ENCODE measurements at places on chromosomes 12 and 14.

DNA sequence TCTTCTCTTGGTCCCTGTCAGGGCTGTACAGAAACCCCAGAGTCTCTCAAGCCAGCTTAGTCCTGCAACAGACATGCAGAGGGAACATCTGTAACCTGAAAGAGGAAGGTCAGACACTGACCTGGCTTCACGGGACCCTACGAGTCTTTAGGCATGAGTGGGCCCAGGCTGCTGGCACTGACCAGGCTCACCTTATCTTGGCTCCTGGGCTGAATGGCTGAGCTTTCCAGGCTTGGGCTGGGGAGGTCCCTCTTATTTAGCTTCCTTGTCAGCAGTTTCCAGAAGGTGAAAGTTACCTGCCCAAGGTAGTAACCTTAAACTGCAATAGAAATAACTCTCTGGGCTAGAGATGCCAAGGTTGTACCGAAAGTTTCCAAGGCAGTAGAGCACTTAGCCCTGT is 58.4 kb upstream of the FUT8 start:
- no peak for DNase-seq

- DNase-seq = no peak
Observed at GRCh38 chr12:58844161-58844560, 76.1 kb downstream of the LRIG3 start.

- DNase-seq = no peak
Observed at GRCh38 chr12:99287136-99287535, 360.4 kb upstream of the GARIN6 start.

DNA sequence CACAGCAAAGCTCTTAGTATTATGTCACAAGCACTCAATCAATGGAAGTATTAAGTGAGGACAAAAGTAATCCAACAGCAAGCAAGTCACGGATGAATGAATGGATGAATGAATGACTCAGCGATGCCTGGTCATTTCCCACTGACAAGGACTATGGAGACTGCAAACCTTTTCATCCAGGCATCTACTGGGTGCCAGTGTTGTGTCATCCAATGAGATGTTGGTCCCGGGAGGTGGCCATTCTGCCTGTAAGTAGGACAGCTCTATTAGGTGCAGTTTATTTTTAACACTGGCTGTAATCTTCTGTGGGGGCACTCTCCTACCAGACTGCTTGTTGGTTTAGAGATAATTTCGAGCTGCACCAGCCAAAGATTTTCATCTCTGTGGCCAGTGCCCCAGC is 39.4 kb downstream of the STAB2 start:
- peak; percentile 50 for DNase-seq

DNA sequence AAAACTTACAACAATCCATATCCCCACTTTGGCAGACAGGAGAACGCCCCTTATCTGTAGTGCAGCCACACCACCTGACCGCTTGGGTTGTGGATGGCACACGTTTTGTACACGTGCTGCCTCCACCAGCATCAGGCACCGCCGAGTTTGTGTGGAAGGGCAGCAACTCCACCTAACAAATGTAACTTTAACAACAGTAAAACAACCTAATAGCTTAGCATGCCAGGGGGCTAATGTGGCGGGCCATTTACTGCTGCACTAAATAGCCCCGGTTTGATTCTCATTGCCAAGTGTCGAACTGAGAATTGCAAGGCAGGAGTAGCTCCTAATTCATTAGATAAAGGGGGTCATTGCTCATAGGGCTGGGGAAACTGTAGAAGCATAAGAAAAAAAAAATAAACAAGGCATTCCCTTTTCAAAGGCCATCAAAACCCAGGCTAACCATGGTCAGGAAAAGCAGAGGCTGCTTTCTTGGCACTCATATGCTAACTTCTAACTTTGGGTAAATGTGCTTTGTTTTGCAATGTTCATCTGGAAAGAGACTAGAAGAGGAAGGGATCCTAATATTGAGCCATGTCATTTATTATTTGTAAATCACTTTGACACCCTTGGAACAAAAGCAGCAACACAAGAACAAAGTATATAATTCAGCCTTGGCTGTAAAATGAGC is 279.7 kb upstream of the SOX5 start:
- no peak for DNase-seq

- DNase-seq = peak; percentile 15
Observed at GRCh38 chr14:96092936-96093335, 53.8 kb downstream of the C14orf132 start.

GRCh38 chr12:69569236-69569635 is 16.0 kb upstream of the CCT2 start:
- DNase-seq = no peak

DNA sequence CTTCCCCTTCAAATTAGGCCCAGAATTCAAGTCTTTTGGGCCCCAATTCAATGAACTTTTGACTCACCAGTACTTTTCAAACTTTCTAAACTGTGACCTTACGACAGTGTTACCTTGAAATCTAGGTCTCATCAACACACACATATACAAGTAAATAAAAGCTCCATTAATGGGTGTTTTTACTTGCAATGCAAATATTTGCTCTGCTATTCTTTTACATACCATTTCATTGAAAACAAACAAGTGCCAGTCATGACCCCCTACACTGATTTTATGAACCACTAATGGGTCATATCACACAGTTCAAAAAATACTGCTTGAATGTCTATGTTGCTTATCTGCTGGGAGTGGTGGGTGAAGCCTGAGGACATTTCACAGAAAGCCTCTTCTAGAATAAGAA is 9.1 kb upstream of the NR1H4 start:
- no peak for DNase-seq

DNA sequence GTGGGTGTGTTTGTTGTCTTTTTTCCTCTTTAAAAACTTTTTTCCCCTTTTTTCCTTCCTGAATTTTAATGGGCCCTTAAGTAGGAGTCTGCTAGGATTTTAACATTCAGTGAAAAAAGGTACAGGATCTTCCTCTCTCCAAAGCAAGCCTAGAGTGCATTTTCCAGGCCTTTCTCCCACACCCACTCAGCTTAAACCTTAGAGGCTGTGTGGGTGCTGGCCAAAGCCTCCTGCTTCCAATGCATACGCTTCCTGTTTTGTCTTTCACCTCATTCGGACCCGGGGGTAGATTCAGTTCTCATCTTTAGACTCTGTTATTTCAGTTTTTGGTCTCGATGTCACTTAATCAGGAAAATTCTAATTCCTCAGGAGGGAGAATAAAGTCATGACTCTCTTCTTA is 51.2 kb downstream of the TMEM30B start:
- DNase-seq = no peak

GRCh38 chr12:120759591-120760348 is 34.1 kb downstream of the ACADS start:
- no peak for DNase-seq

GRCh38 chr14:101234244-101234937 is 326.9 kb upstream of the DIO3 start:
- DNase-seq = peak; percentile 45

- peak; percentile 48 for DNase-seq
Observed at GRCh38 chr12:22248121-22248520, 86.4 kb downstream of the ST8SIA1 start.

DNA sequence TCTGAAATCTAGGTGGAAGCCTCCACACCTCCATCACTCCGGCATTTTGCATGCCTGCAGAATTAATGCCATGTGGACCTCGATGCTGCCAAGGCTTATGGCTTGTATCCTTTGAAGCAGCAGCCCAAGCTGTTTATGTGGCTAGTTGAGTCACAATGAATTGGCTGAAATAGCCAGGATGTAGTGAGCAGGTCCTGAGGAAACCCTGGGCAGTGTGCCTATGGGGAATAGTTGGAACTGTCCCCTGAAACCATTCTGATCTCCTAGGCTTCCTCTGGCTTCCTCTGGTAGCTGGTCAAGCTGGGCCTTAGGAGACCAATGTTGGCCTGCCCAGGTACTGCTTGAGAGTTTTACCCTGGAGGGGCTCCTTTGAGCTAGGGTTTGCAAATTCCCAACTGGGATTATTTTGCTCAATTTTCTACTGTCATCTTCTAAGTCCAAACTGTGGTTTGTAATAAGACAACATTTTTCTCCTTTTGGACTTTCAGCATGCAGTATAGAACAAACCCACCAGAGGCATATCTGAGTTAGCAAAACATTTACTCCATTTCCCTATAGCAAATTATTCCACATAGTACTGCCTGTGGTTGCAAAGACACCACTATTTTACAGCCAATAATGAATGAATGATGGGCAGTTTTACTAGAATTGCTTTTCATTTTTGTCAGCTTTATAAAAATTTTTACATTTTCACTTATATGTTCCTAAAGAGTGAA is 85.1 kb upstream of the AMIGO2 start:
- no peak for DNase-seq

GRCh38 chr14:85222341-85222740 is 307.6 kb upstream of the FLRT2 start:
- DNase-seq = no peak

DNA sequence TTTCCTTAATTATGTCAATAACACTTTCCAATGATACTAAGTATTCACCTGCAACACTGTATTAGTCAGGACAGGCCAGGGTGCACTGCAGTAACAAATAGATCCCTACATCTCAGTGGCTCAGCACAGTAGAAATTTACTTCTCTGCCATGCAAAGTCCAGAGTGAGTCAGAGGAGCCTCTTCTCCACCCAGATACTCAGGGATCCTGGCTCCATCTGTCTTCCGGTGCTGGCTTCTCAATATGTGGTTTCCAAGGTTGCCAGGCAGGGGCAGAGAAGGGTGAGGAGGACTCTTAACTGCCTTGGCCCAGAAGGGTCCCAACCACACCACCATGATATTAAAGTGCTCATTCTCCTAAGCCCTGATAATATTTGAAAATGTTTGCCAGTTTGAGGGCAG is 47.8 kb downstream of the ADGRD1 start:
- DNase-seq = no peak

GRCh38 chr12:126346087-126346486 is 1280.9 kb downstream of the AACS start:
- DNase-seq = no peak

DNA sequence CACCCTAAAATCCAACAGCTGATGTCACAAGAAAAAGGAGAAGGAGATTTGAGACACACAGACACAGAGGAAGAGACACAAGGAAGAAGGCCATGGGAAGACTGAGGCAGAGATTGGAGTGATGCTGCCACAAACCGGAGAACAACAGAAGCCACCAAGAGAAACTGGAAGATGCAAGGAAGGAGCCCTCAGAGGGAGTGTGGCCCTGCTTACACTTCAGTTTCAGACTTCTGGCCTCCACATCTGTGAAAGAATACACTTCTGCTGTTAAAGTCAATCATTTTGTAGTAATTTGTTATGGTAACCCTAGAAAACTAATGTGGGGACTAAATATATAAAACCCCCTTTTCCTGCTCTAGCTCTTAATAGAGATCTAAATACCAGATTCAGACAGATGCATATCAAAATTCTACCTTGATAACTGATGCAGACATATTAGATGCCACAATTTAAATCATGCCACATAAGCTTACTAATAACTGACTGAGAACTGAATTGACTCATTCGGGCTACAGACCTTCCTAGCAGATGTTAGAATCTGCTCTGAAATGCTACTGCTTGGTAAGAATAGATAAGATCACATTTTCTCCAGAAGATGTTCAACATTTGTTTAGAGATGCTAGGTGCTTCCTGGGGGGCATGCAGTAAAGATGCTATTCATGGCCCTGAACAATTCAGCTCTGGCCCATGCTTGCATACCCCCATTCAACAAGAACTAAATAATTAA is 113.1 kb upstream of the CCND2 start:
- DNase-seq = no peak

DNA sequence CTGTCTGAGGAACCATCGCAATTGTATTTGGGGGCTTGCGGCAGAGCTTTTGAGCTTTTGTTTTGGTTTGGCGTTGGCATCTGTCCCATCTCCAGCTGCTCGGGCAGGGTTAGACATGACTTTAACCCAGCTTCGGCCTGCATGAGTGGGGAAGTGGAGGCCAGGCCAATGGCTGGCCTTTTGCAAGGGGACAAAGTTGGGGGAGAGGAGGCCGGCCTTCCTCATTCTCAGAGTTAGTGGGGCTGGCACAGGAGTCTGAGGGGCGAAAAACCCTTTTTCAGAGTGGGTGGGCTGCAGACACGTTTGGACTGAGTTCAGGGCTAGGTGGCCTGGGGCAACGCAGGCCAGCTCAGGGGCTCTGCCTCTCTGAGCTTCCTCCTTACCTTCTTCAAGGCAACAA is 5.2 kb downstream of the KRT82 start:
- no peak for DNase-seq

GRCh38 chr14:90545966-90546751 is 149.3 kb downstream of the CALM1 start:
- DNase-seq = peak; percentile 69

DNA sequence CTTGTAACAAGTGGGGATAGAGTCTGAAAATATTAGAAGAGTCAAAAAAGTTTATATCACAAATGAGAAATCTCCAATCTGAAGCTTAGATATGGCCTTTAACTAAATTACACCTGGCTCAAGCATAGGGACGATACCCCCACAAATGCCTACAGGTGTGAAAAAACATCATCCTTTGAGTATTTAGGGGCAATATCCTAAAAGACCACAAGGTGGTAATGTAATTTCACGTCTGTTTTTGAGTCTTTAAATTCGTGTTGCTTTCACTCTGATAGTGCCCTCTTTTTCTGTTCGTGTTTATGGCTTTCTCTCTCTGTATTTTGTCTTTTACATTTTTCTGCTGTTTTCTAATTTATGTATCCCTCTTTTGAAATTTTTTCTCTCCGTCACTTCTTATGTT is 84.3 kb downstream of the ETNK1 start:
- no peak for DNase-seq

- DNase-seq = no peak
Observed at GRCh38 chr12:128531170-128531569, 264.2 kb downstream of the TMEM132C start.

DNA sequence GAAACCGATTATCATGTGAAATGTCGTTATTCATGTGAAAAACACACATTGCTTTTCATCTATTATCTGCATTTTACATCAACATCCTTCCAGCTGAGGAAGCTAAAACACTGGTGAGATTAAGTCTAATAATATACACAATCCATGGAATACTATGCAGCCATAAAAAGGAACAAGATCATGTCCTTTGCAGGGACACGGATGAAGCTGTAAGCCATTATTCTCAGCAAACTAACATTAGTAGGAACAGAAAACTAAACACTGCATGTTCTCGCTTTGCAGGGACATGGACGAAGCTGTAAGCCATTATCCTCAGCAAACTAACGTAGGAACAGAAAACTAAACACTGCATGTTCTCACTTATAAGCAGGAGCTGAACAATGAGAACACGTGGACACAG is 18.3 kb downstream of the KICS2 start:
- DNase-seq = no peak

- no peak for DNase-seq
Observed at GRCh38 chr14:77243853-77244252, 27.2 kb downstream of the NGB start.

- DNase-seq = peak; percentile 44
Observed at GRCh38 chr12:74111688-74112360, 425.8 kb upstream of the ATXN7L3B start.

- DNase-seq = no peak
Observed at GRCh38 chr12:53622724-53623123, 3.5 kb downstream of the ATF7 start.

GRCh38 chr14:20455355-20456300 is 602 bp downstream of the APEX1 start:
- DNase-seq = no peak
